NCI-H1048 (cell line): ENCODE measurements at places on chromosomes 2 and 18.

DNA sequence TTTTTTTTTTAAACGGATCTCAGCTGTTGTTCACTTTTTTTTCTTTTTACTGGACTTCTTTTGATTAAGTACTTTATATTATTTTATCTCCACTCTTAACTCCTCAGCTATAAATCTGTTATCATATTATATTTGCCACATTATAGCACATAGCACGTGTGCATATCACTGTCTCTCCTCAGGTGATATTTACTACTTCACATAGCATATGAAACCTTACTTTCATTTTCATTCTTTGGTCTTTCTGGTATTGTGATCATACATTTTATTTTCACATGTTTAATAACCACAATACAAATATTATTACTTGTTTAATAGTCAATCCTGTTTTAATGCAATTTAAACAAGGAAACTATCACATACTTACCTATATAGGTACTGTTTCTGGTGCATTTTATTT, 993.1 kb upstream of the TMEFF2 start:
- DNase-seq = no peak

DNA sequence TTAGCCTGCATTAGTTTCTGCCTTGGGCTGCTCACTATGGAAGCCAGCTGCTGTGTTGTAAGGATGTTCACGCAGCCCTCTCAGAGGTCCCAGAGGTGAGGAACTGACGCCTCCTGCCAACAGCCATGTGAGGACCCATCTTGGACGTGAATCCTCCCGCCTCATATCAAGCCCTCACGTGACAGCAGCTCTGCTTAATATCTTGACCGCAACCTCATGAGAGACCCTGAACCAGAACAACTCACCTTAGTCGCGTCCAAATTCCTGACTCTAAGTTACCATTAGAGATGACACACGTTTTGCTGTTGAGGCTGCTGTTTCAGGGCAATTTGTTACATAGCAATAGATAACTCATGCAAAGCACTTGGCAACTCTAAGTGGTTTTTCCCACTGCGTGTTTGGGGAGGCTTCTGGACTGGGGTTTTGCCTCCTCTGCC, 97.7 kb downstream of the TMEM17 start:
- no peak for DNase-seq

GRCh38 chr2:455015-455705, 167.3 kb upstream of the ALKAL2 start:
- no peak for DNase-seq

GRCh38 chr2:47016172-47016913, 100.7 kb upstream of the MCFD2 start:
- DNase-seq = no peak

DNA sequence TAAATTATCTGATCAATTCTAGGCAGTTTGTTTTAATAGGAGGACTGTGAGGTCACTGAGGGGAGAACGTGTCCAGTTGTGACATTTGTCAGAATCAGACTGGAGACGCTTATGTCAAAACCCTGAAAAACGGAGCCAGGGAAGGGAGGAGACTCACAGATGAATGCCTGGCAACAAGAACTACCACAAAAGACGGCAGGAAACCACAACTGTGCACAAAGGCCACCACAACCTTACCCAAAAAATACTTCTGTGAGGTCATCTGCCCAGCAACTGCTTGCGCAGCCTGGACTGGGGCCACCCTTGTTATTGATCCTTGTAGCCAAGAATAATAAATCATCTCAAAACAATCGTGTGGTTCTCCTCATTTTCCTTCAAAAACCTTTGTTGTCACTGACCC, 173.0 kb upstream of the ALKAL2 start:
- no peak for DNase-seq

DNA sequence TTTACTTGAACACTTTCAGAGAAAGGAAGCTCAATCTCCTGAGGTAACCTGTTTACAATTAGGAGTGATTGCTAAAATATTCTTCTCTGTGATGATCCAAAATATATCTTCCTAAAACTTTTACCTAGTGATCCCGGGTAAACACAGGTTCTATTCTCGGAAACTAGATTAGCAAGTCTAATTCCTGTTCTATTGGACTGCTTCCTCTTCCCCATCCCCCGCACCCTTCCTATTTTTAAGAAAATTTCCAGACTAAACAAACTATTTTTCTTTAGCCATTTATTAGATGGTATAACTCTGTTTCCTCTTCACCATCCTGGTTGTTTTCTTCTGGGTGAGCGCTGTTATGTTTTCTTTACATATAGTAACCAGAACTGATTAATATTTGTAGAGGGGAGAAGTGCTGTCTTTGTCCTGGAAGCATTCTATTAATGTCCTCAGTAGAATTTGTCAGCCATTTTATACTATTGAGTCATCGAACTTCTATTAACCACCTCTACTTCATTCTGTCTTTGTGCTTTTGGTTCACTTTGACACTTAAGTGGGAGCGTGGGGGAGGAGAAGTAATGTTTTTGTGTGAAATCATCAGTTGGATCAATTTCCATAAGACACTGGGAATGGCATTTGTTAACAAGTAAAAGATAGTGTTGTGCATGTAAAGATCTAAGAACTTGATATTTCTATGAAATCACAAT, 31.8 kb downstream of the CREB1 start:
- no peak for DNase-seq
